ENCODE measurements at places on chromosomes 5 and 9.

DNA sequence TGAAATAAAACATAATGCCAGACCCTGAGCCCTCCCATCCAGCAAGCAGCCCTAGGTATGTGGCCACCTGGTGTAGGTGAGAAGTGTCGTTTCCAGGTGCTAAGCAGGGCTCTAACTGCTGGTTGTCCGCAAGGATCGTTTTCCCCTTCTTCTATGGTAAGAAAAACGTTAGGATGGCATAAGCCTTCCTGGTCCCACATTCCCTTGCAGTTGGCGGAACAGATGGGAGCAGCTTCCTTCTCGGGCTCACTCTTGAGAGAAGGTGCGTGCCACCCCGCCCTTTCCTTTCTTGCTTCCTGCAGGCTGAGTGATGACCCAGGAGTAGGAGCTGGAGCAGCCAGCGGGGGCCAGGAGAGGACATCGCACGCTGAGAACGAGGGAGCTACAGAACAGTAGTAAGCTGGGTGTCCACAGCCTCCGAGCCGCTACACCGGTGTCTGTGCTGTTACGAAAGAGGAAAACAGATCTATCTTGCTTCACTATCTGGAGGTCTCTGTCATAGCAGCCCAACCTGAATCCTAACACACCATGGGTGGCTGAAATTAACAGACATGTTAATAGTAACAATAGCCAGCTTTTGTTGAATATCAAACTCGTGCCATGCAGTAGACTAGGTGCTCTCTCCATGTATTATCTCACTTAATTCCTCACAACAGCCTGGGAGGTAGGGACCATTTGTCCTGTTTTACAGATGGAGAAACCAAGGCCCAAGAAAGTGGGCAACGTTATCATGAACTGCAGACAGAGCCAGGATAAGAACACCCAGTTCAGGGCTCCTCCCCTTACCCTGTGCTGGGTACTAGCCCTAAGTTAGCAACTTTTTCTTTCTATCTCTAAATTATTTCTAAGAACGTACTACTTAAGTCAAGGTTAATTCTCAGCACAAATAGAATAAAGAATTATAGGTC, 139.8 kb downstream of the COL23A1 start:
- no peak for DNase-seq

GRCh38 chr9:36818965-36819870, 214.8 kb downstream of the PAX5 start:
- no peak for DNase-seq

GRCh38 chr5:63743096-63743798, 219.0 kb downstream of the HTR1A start:
- DNase-seq = no peak

GRCh38 chr5:62812621-62813255, 234.1 kb downstream of the LRRC70 start:
- no peak for DNase-seq
